ENCODE measurements at places on chromosomes 16 and 17. TPM values are rescaled to one million over a fixed set of nuclear protein-coding genes. Genes with fewer than 3 reads are reported as not detected.

The FOXO3B gene
- 1.1 TPM for total RNA-seq

The TBC1D3 gene
- total RNA-seq: not detected

GRCh38 chr17:30358055-30358760 lies 20.5 kb upstream of the CPD start:
- DNase-seq: no peak

GRCh38 chr16:88778271-88778525 lies 6.8 kb downstream of the PIEZO1 start:
- no peak for DNase-seq

- no peak for DNase-seq
These were observed 166.3 kb downstream of the ANKFN1 start for GRCh38 chr17:56319531-56319930.

Measured in cardiac septum (tissue), 1 donor.